ENCODE measurements at places on chromosomes 6 and 20.

DNA sequence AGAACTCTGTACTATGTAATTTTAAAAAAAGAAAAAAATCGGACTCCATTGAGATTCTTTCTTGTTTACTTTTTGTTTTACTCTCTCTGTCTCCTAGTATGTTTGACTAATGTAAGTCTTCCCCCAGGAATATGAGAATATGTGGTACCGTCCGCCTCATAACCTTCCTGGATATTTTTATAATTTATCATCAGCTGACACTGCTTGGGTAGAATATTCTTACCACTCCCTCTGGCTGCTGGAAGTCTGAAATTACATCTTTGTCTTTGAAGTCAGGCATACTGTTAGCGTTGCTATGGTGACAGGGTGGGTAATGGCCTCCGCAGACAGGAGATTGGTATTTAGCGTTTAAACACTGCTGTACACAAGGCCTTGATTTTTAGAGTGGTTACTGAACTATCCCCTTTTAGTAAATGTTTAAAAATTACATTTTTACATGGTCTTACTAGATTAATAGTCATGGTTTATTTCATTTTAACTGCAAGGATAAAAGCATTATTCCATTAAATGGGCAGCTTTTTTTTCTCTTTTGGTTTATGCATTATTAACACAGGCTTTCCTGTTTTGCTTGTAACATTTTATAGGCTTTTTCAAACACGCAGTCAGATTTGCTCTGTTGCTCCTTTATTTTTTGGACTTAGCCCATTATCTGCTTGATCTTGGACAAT is 176.4 kb downstream of the ARID1B start:
- DNase-seq = peak; percentile 42

DNA sequence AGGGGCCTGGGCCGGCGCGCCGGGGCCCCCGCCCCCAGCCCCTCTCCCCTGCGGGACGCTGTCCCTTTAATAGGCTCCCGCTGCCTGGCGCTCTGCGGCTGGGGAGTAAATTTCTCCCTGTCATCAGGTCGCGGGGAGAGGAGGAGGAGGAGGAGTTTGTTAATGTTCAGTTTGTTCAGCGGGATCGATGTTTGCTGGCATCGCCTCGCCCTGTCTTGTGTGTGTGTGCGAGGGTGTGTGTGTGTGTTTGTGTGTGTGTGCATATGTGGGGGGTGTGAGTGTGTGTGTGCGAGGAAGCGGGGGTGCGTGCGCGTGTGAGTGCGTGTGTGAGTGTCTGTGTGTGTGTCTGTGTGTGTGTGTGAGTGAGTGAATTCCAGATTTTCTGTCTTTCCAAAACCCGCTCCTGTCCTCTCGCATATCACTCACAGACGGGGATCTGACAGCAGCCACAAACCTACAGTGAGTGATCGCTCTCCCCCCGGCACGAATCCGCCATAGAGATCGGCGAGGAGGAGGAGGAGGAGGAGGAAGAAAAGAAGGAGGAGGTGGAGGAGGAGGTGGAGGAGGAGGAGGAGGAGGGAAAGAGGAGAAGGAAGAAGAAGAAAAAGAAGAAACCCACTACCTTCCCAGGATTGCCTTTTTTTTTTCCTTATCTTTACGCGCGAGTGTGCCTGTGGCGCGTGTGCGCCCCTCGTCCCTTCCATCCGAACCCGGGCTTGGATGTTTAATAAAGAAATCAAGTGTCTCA is at the start of gene TSHZ2:
Gene TSHZ2, plus strand, starts transcription at position 169 of the 748 bp plus-strand sequence. CDS start 936 bp downstream, outside the sequence.
- DNase-seq = peak; percentile 13

GRCh38 chr20:61753987-61754956 is 311.4 kb downstream of the TAF4 start:
- no peak for DNase-seq

- DNase-seq = no peak
Observed at GRCh38 chr6:89313006-89313405, 2.1 kb downstream of the GABRR2 start.

DNA sequence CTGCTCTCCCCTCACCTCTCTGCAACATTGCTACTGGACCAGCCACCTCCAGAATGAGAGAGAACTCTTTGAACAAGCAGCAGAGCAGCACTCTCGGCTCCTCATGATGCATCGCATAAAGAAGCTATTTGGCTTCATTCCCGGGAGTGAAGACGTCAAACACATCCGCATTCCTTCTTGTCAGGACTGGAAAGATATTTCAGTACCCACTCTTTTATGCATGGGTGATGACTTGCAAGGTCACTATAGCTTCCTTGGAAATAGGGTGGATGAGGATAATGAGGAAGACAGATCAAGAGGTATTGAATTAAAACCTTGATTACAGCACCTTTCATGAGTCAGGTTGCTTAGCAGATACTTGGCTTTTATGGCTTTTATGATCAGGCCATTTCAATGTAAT is 4.3 kb downstream of the CALHM4 start:
- DNase-seq = no peak

- DNase-seq = no peak
Observed at GRCh38 chr6:148926478-148926877, 179.6 kb downstream of the UST start.

DNA sequence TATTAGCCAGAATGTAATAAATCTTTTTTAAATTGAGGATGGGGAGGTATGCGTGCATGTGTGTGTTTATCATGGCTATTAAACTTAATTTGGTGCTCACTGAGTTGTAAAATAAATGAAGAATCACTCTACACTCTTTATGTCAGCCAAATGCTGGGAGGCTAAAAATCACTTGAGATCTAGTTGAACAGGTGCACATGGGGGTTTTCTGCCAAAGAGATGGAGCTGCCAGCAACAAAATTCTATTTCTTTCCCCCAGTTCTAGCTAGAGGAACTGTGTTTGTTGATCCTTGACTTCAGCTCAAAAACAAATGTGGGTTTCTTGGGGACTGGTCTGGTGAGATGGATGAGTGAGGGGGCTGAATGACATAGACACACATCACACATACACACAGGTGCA is 183.3 kb upstream of the BTBD3 start:
- DNase-seq = no peak
